ENCODE measurements at places on chromosomes 5 and 9.

DNA sequence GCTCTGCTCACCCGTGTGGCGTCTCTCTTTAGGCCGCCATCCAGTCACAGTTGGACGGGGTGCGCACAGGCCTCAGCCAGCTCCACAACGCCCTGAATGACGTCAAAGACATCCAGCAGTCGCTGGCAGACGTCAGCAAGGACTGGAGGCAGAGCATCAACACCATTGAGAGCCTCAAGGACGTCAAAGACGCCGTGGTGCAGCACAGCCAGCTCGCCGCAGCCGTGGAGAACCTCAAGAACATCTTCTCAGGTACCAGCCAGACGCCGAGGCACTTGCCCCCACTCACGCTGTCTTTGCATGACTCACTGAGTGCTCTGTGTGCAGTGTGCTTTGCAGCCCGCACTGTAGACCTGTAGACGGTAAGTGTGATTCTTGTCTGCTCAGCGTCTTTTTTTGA lies 4.5 kb downstream of the EXOC3 start:
- DNase-seq: no peak

DNA sequence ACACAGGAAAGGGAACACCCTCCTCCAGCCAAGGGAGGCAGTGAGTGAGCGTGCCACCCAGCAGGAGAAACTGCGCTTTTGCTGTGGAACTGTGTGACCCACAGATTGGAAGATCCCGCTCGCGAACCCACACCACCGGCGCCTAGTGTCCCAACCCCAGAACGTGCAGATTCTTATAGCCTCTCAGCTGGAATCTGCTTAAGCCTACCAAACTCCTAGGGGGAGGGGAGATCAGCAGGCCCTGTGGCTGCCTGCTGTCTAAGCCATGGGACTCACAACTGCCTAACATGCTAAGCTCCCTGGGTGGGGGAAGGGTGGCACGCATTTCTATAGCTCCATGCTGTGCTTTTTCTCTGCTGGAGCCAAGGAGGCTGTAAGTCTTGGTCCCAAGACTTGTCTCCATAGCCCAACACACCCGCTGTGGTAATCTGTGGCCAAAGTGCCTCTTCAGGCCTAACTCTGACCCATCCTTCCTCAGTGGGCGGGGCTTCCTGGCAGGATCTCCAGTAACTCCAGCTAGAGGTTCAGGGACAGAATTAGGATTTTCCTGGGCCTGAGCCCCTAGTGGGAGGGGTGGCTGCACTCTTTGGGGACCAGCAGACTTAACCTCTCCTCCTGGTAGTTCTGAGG lies 485.0 kb downstream of the TAF11L14 start:
- DNase-seq: no peak

DNA sequence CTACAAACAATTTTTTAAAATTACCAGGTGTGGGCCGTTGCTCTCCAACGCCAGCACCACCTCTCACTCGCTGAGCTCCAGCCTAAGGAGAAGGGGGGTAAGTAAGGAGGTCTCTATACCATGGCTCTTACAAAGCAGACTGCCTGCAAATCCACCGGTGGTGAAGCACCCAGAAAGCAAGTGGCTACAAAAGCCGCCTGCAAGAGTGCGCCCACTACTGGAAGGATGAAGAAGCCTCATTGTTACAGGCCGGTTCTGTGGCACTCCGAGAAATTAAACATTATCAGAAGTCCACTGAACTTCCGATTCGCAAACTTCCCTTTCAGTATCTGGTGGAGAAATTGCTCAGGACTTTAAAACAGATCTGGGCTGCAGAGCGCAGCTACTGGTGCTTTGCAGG lies 46.0 kb downstream of the CDO1 start:
- DNase-seq: no peak

- DNase-seq: no peak
Observed at GRCh38 chr5:32709750-32710549, 1.2 kb upstream of the NPR3 start.

GRCh38 chr9:14401911-14402310 lies 88.0 kb upstream of the NFIB start:
- DNase-seq: no peak

GRCh38 chr5:132007399-132008162 lies 3.9 kb downstream of the ACSL6 start:
- DNase-seq: peak; percentile 46

DNA sequence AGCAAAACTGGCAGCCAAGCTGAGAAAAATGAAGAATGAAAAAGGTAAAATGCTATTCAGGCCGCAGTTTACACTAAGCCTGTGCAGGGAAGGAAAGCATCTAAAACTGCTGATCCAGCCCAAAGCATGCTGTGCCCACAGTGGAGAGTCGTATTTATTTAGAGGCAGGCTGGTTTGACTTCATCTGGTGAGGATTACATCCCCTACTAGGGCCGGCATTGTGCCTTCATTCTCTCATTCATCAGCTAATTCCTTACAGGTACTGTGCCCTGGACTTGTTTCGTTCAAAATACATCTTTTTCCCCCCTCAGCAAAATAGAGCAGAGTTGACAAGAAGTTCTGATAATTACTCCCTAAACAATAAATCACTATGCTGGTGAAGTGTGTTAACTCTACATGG lies 137.5 kb upstream of the DAP start:
- no peak for DNase-seq

- DNase-seq: no peak
Observed at GRCh38 chr5:29161399-29162291, 2031.8 kb upstream of the CDH6 start.

GRCh38 chr5:132662925-132663770 lies 5.2 kb downstream of the IL13 start:
- DNase-seq: no peak

DNA sequence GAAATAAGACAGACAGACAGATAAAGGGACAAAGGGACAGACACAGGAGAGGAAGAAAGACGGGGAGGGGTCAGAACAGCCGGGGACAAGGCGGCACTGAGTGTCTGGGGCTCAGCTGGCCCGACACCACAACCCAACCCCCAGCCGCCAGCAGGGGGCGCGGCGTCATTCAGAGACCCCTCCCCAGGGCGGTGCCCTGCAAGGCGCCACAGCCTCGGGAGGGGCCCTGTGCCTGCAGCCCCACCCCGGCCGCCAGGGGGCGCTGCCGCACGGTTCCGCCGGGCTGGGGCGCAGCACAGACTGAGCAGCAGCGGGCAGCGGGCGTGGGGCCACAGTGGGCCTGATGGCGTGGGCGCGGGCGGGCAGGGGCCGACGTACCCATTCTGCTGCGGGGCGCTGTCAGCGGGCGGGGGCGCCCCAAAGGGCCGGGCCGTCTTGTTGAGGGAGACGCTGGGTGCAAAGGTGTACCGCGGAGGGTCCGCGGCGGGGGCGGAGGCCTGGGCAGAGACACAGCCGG lies 5.9 kb downstream of the PDLIM7 start:
- DNase-seq: no peak

GRCh38 chr9:113957351-113957750 lies 81.2 kb downstream of the ZNF618 start:
- no peak for DNase-seq

DNA sequence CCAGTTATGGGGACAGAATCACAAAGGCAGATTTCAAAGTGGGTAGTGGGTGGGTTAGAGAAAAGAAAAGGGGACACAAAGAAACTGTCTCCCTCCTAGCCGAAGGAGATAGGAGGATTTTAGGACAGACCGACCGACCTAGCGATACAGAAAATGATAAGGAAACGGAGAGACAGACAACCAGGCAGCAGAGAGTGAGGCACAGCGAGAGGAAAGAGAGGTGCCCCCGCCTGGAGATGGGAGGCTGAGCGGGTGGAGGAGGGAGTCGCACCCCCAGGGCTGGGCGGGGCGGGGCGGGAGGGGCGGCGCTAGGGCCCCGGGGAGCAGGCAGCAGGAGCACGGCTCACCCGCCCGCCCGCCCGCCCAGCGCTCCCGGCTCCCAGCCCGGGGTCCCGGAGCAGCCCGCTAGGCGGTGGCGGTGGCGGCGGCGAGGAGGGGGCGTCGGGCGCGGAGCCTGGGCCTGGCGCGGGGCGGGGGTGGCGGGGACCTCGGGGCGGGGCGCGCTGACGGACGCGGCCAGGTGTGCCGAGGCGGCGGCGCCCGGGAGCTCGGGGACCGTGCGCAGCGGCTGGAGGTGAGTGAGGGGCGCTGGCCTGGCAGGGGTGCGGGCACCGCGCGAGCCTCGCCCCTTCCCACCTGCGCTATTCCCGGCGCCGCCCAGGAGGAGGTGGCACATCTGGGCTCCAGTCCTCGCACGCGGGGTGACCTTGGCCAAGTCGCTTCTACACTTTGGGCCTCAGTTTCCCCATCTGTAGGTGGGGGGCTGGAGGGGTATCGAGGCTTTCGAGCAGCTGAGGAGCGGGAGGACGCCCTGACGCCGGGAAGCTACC lies 15.9 kb upstream of the SYNPO start:
- DNase-seq: no peak

DNA sequence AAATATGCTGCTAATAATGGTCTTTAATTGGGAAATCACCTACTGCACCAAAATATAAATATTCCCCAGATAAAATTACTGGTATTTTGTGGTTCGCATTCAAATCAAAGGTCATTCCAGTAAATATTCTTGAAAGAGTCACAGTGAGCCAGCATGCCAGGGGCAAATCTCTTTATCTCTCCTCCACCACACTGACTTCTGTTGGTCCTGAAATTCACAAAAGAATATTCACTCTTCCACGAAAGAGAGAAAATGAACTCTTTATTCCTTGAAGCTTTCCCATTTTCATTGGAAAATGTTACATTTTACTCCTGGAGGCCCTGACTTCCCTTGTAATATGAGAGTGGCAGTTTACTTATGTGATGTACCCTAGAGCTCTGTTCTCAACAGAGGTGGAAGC lies 39.7 kb downstream of the ZNF366 start:
- DNase-seq: no peak

- no peak for DNase-seq
Observed at GRCh38 chr5:103340717-103341388, 82.3 kb downstream of the MACIR start.

- DNase-seq: no peak
Observed at GRCh38 chr9:36597412-36598178, 24.9 kb downstream of the MELK start.

- no peak for DNase-seq
Observed at GRCh38 chr9:86122311-86122710, 23.0 kb upstream of the GOLM1 start.

DNA sequence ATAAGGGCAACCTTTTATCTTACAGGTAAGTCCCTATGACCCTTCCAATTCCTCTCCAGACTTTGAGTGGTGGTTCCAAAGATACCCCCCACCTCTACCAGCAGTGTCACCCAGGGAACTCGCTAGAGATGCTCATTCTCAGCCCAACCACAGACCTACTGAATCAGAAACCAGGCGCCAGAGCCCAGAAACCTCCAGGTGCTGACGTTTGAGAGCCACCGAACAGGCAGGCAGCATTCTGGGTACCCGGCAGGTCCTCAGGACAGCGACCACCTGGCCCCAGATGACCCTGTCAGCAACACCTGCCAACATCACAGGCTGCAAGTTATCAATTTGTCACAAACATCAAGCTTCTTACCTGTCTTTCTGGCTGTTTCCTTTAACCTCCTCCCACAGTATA lies 19.5 kb downstream of the RAPGEF1 start:
- DNase-seq: no peak

GRCh38 chr5:156155598-156155997 lies 171.4 kb upstream of the SGCD start:
- DNase-seq: no peak

GRCh38 chr9:86968258-86968920 lies 21.1 kb upstream of the GAS1 start:
- no peak for DNase-seq

GRCh38 chr9:138066049-138066448 lies 188.5 kb downstream of the CACNA1B start:
- DNase-seq: no peak

DNA sequence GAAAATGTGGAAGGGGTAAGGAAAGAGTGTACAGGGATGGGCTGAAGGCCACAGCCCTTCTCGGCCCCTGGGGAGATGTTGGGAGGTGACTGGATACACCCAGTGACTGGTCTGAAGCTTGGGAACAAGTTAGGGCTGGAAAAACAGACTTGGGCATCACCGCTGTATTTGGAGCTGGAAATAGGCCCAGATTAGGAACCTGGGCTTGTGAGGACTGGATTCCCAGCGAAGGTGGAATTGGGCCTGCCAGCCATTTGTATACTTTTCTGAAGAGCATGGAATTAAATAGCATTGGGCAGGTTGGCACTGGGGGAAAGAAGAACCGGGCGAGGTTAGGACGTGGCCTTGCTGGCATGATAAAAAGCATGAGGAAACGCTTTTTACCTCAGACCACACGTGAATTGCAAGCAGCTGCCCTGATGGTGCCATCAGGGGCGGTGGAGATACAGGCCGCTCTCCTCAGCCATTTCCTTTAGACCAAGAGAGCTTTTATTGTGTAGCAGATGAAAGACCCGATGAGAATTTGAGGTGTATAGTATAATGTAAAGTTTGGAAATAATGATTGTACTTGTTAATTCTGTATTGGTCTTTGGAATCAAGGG lies 37.8 kb downstream of the OTULIN start:
- DNase-seq: no peak

GRCh38 chr5:176406436-176407052 lies 9.8 kb downstream of the CLTB start:
- no peak for DNase-seq

DNA sequence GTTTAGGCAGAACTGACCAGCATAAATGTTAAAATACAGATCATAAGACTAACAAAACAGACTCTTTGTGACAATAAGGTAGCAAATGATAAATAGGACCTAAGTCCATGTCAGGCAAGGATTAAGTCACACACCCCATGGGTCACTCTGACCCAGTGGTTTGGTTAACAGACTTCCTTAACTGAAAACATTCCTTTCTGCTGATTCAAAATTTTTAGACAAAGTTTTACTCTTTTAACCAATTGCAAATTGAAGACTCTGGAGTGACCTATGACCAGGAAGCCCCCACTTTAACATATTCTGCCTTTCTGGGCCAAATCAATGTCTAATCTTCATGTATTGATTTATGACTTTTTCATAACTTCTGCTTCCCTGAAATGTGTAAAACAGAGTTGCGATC lies 4.9 kb upstream of the NXNL2 start:
- DNase-seq: no peak

- DNase-seq: no peak
Observed at GRCh38 chr5:159210846-159211245, 1.5 kb upstream of the RNF145 start.

DNA sequence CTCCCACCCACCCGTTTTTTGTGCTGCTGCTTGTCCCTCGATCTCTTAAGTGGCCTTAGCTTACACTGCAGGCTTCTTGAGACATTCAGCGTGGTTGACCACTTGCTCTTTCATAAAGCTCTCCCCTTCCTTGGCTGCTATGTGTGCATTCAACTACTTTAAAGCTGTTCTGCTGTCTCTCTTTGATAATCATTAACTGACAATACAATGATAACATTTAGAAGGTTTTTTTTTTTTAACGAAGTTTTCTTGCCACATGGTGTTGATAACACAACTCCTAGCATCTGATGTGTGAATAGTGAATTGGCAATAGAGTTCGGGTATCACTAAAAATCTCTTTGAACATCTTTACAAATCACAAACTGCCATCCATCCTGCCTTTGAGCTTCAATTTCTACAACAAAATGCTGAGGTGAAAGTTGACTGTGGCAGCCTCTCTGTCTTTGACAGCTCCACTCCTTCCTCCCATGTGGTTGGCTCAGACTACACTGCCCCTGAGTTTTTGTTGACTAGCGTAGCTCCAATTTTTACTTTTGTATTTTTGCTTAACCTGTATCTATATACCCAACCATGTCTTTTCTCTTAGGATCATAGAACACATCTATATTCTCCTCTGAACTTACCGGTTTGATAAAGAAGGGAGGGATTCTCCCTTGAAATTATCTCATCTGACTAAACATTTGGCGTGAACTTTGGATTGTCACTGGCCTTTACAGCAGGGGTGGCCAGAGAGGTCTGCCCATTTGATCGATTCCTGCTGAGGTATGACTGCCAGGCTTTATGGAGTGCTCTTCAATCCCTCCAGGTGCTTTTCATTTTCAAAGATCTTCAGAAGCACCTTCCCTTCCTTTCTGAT lies 409.4 kb upstream of the CD180 start:
- no peak for DNase-seq

All from activated CD4-positive, CD25-positive, alpha-beta regulatory T cell (primary cell).